NCI-H2171 (cell line): ENCODE measurements at places on chromosomes 5 and 9.

DNA sequence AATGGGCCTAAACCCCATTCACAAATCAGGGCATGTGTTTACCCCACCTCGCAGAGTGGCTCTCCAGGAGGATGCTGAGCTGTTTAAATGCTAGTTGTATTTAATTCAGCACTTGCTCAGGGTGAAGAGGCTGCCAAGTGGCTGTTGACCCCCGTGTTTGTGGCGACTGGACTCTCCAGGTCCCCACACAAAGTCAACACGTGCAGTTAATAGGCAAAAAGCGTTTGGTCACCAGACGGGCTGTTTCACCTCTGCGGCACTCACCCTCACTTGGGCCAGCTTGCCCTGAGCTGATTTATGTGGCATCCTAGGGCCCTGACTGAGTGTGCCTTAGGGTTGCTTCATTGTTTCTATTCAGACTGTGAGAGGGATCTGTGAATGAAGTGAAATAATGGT lies 152.3 kb downstream of the GAS1 start:
- DNase-seq: no peak

DNA sequence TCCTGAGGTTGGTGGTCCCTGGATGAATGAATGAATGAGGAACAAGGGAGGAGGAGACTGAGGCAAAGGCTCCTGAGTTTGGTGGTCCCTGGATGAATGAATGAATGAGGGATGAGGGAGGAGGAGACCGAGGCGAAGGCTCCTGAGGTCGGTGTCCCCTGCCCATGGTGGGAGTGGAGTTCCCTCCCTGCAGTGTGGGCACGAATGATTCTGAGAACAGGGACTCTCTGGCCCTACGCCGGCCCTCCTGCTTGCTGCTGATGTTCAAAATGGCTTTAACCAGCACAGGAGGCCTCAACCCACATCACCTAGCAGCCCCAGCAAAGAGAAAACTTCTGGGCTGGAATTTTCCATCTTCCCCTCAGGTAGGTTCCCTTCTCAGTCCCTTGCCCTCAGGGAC lies 377.8 kb downstream of the IRX2 start:
- no peak for DNase-seq

- no peak for DNase-seq
Observed at GRCh38 chr5:36377192-36377591, 75.5 kb upstream of the RANBP3L start.

DNA sequence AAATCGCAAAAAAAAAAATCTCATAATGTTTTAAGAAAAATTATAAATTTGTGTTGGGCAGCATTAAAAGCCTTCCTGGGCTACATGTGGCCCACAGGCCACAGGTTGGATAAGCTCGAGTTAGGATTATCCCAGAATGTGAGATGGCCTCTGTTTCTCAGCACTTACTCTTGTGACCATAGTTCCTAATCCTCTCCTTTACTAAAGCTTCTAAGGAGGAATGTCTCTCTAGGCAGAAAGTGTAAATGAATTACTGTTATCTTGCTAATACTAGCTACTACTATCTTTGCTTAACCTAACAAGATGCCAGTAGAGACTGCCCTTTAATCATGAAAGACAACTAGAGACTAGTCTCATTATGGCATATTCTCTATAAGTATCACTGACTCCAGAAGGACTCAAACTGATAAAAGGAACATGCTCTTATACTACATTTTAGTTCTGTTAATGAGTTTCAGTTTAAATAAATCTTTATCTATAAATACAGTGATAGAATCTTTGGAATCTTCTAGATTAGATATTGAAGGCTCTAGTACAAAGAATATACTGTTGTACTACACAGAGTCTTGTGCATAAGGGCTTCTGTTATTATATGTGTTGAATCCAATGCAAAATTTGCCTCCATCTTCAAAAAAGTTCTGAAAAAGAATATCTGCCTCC lies 13.8 kb downstream of the INVS start:
- no peak for DNase-seq

DNA sequence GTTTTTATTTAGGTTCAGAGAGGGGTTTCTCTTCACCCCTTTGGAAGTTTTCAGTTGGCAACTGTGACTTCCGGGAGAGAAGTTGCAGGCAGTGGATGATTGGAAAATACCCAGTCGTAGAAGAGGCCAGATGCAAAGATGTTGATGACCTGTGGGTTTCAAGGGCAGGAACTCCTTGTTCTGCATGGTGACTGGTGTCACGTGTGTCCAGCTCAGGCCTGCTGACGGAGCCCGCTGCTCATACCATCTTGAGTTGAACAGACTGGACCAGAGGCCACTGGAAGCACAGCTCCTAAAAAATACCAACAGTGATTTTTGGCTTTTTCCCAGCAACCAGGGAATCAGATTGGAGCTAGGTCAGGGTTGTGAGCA lies 243.9 kb upstream of the KLF4 start:
- DNase-seq: no peak

- no peak for DNase-seq
Observed at GRCh38 chr9:126532951-126533925, 80.5 kb upstream of the LMX1B start.

DNA sequence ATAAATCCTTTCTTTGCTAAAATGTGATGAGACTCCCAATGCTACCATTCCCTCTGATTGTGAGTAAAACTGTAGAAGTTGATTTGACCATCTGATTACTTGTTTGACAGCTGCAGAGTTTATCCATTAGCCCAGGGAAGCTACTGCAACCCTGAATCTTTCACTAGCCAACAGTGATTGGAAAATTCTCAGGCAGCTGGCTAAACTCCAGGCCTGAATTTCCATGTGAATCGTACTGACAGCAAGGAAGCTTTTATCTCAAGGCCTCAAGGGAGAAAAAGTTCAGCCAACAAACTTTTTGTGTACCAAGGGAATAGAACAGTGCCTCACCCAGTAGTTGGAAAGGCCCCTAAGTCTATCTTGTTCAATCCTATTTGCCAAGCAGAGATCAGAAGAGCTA lies 246.7 kb upstream of the TRPM3 start:
- no peak for DNase-seq

DNA sequence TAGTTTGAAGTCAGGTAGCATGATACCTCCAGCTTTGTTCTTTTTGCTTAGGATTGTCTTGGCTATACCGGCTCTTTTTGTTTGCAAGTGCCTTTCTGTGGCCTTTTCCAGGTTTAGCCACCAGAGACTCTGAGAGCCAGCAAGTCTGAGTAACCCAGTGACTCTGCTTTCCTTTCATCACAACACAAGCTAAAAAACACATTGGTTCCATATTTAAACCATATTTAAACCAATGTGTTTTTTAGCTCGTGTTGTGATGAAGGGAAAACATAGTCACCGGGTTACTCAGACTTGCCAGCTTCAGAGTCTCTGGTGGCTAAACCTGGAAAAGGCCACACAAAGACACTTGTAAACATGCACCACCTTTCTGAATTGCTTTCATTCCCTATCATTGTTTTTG lies 493.3 kb downstream of the NTRK2 start:
- no peak for DNase-seq

DNA sequence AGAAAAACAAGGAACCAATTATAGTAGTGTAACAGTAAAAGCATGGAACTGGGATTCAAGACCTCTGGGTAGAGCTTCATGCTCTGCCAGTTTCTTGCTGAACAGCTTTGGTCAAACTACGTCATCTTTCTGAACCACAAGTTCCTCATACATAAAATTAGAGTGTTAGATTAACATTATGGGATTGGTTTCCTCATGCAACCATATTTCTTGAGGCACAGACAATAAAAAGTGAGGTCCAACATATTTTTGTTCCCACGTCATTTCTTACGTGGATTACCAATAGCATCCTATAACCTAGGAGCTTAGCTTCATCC lies 354.8 kb downstream of the TMEM232 start:
- DNase-seq: no peak

DNA sequence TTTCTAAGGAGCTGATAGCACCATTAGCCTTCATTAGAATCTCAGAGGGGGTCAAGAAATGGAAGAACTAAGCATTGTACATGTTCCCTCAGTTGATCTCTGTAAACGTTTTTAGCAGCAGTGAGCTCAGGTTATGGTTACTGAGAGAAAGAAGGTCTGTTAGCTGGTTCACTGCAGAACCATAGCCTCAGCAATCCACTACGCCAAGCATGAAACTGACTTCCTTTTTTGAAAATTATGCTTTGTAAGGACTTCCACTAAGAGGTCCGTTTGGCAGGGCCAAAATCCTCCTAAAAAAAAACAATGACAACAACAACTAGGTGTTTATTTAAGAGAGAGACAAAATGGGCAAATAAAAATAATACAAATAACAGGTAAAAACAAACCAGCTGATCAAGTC lies 273.3 kb downstream of the AOPEP start:
- no peak for DNase-seq

DNA sequence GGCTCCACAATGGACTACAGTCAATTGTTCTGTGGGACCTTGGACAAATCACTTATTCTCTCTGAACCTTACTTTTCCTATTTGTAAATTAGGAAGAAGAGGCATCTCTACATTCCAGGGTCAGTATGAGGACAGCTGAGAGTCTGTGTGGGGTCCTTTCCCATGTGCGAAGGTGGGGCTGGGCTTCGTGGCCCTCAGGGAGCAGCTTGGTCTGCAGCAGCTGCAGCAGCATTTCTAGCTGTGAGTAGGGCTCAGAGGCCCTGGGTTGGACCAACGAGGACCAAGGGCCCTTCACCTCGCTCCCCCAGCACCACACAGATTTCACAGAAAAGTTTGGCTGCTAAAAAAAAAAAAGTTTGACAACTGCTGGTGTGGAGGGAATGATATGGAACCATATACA lies 9.4 kb upstream of the DDX41 start:
- DNase-seq: no peak

- no peak for DNase-seq
Observed at GRCh38 chr5:151819830-151820229, 48.1 kb downstream of the G3BP1 start.

DNA sequence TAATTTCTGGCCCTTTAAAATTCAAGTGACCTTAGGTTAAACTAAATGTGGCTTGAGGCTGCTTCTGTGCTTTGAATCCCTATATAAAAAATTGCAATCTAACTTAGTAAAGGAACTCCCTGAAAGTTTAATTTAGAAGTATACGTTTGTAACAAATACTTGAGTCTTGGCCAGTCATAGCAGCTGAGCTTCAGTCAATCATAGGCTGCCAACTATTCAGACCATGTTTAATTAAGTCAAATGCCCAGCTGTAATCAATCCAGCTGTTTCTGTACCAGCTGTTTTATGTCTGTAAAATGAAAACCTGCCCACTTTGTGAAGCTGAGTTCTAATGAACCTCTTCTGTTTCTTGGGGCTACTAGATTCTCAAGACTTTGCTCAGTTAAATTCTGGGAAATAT lies 760.1 kb downstream of the MAT2B start:
- DNase-seq: no peak
